SJSA1 (cell line): ENCODE measurements at places on chromosomes 6 and 20.

- peaks cover 12% of the 10 kb centered on the region for H3K4me1 ChIP-seq
- DNase-seq = no peak
- peaks cover 21% of the 10 kb centered on the region for H3K36me3 ChIP-seq
- no peak overlapping the region for H3K27ac ChIP-seq
These were observed 102.0 kb downstream of the HIVEP1 start for GRCh38 chr6:12114055-12114503.

- no peak overlapping the region for H3K4me3 ChIP-seq
- H3K27ac ChIP-seq = no peak overlapping the region
- no peaks in the 10 kb centered on the region for H3K4me1 ChIP-seq
- H3K27me3 ChIP-seq = no peaks in the 10 kb centered on the region
- no peak for DNase-seq
- H3K36me3 ChIP-seq = no peaks in the 10 kb centered on the region
These were observed 62.7 kb upstream of the MTRF1L start for GRCh38 chr6:153065222-153065621.

- H3K27me3 ChIP-seq = peaks cover 74% of the 10 kb centered on the region
- no peaks in the 10 kb centered on the region for H3K36me3 ChIP-seq
- peaks cover 2% of the 10 kb centered on the region for H3K4me1 ChIP-seq
- no peak overlapping the region for H3K27ac ChIP-seq
These were observed 1.3 kb downstream of the SIRPB2 start for GRCh38 chr20:1489764-1490436.

DNA sequence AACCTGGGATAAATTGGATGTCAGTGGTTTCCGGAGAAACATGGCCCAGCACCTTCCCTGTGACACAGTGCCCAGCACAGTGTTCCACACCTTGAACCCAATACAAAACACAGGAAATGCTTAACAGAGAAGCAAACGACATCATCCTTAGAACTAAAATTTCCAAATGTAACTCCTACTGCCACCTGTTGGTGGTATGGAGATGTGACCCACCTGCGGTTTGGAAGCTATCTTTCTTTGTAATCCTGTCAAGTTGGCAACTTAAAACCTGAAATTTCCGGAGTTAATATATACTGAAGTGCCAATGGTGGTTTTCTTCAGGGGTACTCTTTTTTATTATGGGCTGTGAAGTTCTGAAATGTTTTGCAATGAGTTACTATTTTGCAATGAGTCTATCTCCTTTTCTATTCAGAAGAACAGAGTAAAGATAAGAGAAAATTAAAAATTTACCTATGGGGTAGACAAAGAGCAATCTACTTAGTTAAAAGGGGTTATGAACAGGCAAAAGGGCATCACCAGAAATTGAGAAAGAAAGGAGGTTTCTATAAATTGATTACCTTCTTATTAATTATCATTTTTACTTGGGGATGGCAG lies 658.8 kb downstream of the PTPRT start:
- H3K27me3 ChIP-seq = no peaks in the 10 kb centered on the region
- H3K4me1 ChIP-seq = no peaks in the 10 kb centered on the region
- peak; percentile 4 for DNase-seq
- H3K36me3 ChIP-seq = no peaks in the 10 kb centered on the region
- no peak overlapping the region for H3K27ac ChIP-seq
- no peak overlapping the region for H3K4me3 ChIP-seq

DNA sequence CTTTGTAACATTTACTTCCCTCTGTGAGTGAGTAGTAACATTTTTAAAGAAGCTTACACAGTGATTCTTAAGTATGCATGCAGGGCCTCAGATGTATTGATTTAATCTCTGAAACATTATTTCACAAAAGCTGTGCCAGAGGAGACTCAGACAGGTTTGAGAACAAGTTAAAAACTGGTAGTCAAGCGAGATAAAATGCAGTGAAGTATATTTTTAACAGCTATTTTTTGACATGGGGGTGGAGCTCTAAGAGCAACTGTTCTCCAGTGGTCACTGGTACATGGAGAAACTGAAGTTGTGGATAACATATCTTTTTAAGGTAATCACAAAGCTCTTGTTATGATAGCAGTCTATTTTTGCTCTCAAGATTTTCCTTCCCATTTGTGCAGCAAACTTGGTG lies 20.4 kb downstream of the DSTN start:
- H3K4me1 ChIP-seq = no peaks in the 10 kb centered on the region; the same call in 1 of the 2 replicates
- no peak overlapping the region for H3K4me3 ChIP-seq
- no peak for DNase-seq
- no peak overlapping the region for H3K27ac ChIP-seq

- peaks cover 5% of the 10 kb centered on the region for H3K4me1 ChIP-seq
- H3K27ac ChIP-seq = no peak overlapping the region
- DNase-seq = peak; percentile 23
- no peaks in the 10 kb centered on the region for H3K36me3 ChIP-seq
- H3K27me3 ChIP-seq = no peaks in the 10 kb centered on the region
- no peak overlapping the region for H3K4me3 ChIP-seq
These were observed 177.4 kb downstream of the TFAP2A start for GRCh38 chr6:10237298-10238038.

- H3K4me1 ChIP-seq = no peaks in the 10 kb centered on the region; the same call in 1 of the 2 replicates
- no peak overlapping the region; the same call in 1 of the 2 replicates for H3K27ac ChIP-seq
- no peak for DNase-seq
- H3K4me3 ChIP-seq = no peak overlapping the region
- no peaks in the 10 kb centered on the region for H3K27me3 ChIP-seq
These were observed 41.9 kb downstream of the PRR18 start for GRCh38 chr6:166266336-166266735.

DNA sequence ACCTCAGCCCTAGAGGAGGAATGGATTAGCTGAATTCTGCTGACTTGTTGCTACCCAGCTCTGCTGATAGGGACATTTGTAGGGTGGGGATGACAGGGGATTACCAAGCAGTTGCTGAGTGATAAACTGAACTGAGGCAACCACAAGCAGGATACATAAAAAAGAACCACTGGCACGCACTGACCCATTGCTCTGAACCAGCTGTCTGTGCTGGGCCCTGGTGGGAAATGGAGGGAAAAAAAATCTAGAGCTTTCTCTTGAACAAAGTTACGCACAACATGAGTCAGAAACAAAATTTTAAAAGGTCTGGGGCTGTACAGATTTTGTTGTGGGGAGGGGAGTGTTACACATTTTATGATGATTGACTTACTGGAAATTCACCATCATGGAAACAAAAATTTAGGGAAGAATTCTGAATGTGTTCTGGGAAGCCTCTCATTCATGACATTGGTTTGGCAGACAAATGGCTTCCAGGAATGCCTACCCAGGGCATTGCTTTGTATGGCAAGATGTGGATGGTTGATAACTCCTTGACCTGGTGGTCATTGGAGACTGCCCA lies 37.7 kb downstream of the FOXO3 start:
- H3K4me3 ChIP-seq = no peak overlapping the region
- no peak overlapping the region for H3K27ac ChIP-seq
- peaks cover 14% of the 10 kb centered on the region for H3K4me1 ChIP-seq
- DNase-seq = no peak
- H3K27me3 ChIP-seq = no peaks in the 10 kb centered on the region

- H3K27me3 ChIP-seq = no peaks in the 10 kb centered on the region
- no peaks in the 10 kb centered on the region for H3K4me1 ChIP-seq
- DNase-seq = no peak
- H3K36me3 ChIP-seq = no peaks in the 10 kb centered on the region
These were observed 60.2 kb upstream of the RNF144B start for GRCh38 chr6:18326980-18327379.

- DNase-seq = no peak
- no peaks in the 10 kb centered on the region for H3K36me3 ChIP-seq
- 0 out of 2 replicates have a peak, but pooled peaks cover 2% of the 10 kb centered on the region for H3K27me3 ChIP-seq
- H3K4me1 ChIP-seq = no peaks in the 10 kb centered on the region
These were observed 1076.4 kb downstream of the HACE1 start for GRCh38 chr6:103783329-103783728.

- H3K36me3 ChIP-seq = no peaks in the 10 kb centered on the region
- DNase-seq = no peak
- H3K27ac ChIP-seq = no peak overlapping the region
- H3K27me3 ChIP-seq = no peaks in the 10 kb centered on the region
These were observed 111.0 kb downstream of the DTNBP1 start for GRCh38 chr6:15551798-15552197.

GRCh38 chr20:15236812-15237211 lies 899.4 kb upstream of the FLRT3 start:
- H3K27ac ChIP-seq = no peak overlapping the region
- no peaks in the 10 kb centered on the region for H3K4me1 ChIP-seq
- H3K27me3 ChIP-seq = no peaks in the 10 kb centered on the region
- H3K4me3 ChIP-seq = no peak overlapping the region
- DNase-seq = no peak

- H3K4me3 ChIP-seq = no peak overlapping the region
- H3K27ac ChIP-seq = no peak overlapping the region
- no peaks in the 10 kb centered on the region; the same call in 1 of the 2 replicates for H3K27me3 ChIP-seq
- H3K4me1 ChIP-seq = no peaks in the 10 kb centered on the region; the same call in 1 of the 2 replicates
- H3K36me3 ChIP-seq = peaks cover 52% of the 10 kb centered on the region
These were observed 79.6 kb downstream of the PTPN1 start for GRCh38 chr20:50589548-50590347.

DNA sequence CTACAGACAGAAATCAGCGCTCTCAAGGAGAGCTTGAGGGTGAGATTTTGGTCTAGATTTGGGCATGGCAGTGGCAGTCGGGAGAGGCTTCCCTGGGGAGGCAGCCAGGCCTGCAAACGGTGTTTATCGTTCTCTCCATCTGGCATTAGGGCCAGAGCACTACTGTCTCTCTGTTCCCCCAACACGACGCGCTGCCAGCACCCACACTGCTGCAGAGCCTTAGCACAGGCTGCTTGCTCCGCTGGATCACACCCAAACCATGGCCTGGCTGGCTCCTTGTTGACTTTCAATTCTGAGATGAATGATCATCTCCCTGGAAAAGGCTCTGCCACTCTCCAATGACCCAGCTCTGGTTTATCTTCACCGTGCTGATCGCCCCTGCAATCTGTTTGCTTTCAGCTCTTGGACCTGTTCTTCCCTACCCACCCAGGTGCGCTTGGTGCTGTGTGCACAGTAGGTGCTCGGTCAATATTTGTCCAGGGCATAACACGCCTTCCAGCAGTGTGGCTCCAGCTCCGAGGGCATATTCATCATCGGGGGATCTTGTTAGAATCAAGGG lies 106.1 kb downstream of the TFAP2C start:
- no peak overlapping the region for H3K4me3 ChIP-seq
- no peaks in the 10 kb centered on the region for H3K36me3 ChIP-seq
- H3K4me1 ChIP-seq = no peaks in the 10 kb centered on the region
- no peak for DNase-seq

DNA sequence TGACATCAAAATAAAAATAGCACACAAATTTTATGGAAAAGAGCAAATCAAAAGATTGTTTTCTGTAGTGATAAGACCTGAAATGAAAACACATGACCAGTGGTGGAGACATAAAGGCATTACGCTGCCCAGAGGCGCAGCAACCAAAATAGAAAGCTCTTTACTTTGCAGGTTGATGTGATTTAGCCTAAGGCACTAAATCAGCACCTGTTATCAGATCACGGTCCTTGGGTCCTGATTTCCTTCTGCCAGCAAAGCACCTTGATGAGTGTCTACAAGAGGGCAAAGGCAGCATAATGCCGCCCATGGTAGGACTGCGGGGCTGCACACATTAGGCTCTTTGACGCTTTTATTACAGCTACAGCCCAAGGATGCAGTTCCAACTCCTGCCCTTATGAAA lies 19.3 kb upstream of the RAMACL start:
- H3K27ac ChIP-seq = no peak overlapping the region
- H3K4me1 ChIP-seq = no peaks in the 10 kb centered on the region
- no peak for DNase-seq
- no peak overlapping the region for H3K4me3 ChIP-seq
- H3K27me3 ChIP-seq = no peaks in the 10 kb centered on the region
- peaks cover 3% of the 10 kb centered on the region; the same call in 1 of the 2 replicates for H3K36me3 ChIP-seq

GRCh38 chr6:148179786-148180185 lies 162.9 kb upstream of the SASH1 start:
- 0 out of 2 replicates have a peak overlapping the region, but pooled peaks have one; percentile 27 for H3K27ac ChIP-seq
- H3K36me3 ChIP-seq = no peaks in the 10 kb centered on the region
- no peak overlapping the region for H3K4me3 ChIP-seq
- DNase-seq = peak; percentile 77

- H3K36me3 ChIP-seq = peaks cover 55% of the 10 kb centered on the region
- peaks cover 7% of the 10 kb centered on the region for H3K4me1 ChIP-seq
- DNase-seq = no peak
- H3K27me3 ChIP-seq = no peaks in the 10 kb centered on the region
These were observed 108.4 kb downstream of the HUS1B start for GRCh38 chr6:548517-548916.

GRCh38 chr6:1757131-1757530 lies 147.4 kb downstream of the FOXC1 start:
- H3K27me3 ChIP-seq = no peaks in the 10 kb centered on the region
- H3K27ac ChIP-seq = no peak overlapping the region
- H3K4me3 ChIP-seq = no peak overlapping the region
- H3K4me1 ChIP-seq = peaks cover 14% of the 10 kb centered on the region

DNA sequence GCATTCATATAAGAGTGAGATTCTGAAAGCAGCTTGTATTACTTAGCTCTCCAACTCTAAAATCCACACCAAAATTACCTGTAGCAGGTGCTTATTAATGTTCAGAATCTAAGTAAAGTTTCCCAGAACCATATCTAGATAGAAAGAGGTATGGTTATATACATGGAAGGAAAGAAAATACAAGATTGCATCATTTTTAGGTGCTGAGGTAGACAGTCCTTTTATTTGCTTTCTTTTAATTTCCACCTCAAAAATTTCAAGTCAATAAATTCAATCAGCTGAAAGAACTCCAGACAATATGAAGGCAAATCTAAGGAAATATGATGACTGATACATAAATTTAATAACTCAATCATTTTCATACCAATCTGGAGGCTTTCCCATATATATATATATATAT lies 521.9 kb downstream of the PKHD1 start:
- no peaks in the 10 kb centered on the region for H3K27me3 ChIP-seq
- H3K36me3 ChIP-seq = no peaks in the 10 kb centered on the region
- H3K27ac ChIP-seq = no peak overlapping the region
- no peak for DNase-seq
- H3K4me3 ChIP-seq = no peak overlapping the region
- no peaks in the 10 kb centered on the region for H3K4me1 ChIP-seq

DNA sequence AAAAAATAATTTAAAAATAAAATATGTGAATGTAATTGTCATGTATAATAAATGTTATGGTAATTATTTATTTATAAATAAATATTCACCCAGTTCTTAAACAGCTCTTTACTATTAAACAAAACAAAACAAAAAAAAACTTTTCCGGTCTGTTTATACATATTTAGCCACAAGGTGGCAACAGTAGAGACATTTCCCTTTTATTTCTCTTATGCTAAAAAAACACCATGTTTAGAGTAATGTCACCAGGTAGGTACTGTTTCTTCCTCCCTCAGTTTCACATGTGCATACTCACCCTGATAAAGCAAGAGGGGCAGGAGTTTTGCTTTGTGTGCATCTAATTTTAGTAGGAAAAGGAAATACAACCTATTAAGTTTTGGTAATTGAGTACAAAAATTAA lies 610.4 kb upstream of the IMPG1 start:
- H3K27me3 ChIP-seq = no peaks in the 10 kb centered on the region
- H3K4me1 ChIP-seq = no peaks in the 10 kb centered on the region
- no peak overlapping the region for H3K4me3 ChIP-seq
- no peak overlapping the region for H3K27ac ChIP-seq
- no peaks in the 10 kb centered on the region for H3K36me3 ChIP-seq
- peak; percentile 4 for DNase-seq
